CD8-positive, alpha-beta T cell (primary cell): ENCODE measurements at places on chromosomes 7 and 10. TPM values are rescaled to one million over a fixed set of nuclear protein-coding genes. Genes with fewer than 3 reads are reported as not detected.

FEZF1 gene
- total RNA-seq, result not detected

DEPP1 gene
- not detected for total RNA-seq

SKIDA1 gene
- not detected for total RNA-seq

- DNase-seq, result no peak
These were observed 376.0 kb downstream of the GALNT17 start for GRCh38 chr7:71507680-71508602.

GRCh38 chr7:17391366-17391765 is 92.9 kb downstream of the AHR start:
- DNase-seq, result no peak

DNA sequence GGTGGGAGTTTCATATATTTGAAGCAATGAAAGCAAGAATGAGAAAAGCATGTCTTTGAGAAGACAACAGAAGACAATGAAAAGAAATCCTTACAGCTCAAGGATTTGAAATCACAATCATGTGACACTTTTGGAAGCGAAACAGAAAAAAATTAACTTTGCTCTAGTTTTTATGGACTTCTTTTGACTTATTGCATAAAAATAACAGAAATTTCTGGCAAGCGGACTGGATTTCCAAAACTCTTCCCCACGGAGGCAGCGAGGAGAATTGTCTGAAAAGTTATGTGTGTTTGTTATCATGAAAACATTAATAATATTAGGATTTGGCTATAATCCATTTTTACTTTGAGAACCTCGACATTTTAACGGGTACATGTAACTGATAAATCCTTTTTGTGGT is 223.3 kb downstream of the LRMDA start:
- DNase-seq, result no peak

GRCh38 chr10:3960496-3960895 is 175.5 kb upstream of the KLF6 start:
- DNase-seq, result no peak

DNA sequence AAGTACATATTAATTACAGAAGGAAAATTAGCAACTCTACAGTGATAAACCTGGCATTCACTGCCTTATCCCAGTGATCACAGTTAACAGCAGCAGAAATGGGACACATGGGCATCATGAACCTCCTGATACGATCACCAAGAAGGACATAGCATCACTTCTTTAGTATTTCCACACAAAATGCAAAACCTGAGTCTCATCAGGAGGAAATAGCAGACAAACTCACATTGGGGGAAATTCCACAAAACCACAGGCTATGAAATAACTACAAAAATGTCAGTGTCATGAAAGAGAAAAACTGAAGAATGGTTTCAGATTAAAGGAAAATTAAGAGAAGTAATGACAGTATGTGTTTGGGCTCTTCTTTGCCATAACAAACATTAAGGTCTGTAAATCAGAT is 12.0 kb upstream of the PURB start:
- no peak for DNase-seq

DNA sequence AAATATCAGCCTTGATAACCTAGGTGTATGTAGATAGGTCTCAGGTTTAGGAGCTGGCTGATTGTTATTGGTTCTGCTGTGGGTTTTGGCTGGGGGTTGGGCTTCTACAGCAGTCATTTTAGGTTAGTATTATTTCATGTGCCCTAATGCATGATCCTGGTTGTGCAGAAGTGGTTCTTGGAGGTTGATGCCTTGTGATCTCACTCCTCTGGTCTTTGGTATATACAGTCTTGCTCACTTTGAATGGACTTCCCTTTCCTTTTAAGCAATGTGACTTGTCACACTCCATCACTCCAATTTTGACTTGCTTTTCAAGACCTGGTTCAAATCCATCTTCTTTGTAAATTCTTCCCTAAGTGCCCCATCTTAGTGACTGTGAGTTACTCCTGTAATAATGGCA is 188.9 kb downstream of the LRMDA start:
- DNase-seq, result no peak

DNA sequence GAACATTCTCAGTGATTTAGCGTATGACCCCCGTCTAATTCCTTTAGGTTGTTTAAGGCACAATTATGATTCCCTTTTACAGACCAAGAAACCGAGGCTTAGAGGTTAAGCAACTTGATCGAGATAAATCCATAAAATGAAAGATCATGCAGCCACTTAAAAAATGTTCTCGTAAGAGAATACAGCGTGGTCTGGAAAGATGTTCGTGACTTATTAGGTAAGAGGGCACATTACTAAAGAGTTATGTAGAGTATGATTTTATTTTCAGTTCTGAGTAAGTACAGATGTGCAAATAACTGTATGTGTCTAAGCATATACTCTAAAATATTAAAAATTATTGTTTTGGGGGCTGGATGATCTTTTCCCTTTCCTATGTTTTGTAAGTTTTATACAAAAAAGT is 575.1 kb downstream of the PARD3 start:
- no peak for DNase-seq

DNA sequence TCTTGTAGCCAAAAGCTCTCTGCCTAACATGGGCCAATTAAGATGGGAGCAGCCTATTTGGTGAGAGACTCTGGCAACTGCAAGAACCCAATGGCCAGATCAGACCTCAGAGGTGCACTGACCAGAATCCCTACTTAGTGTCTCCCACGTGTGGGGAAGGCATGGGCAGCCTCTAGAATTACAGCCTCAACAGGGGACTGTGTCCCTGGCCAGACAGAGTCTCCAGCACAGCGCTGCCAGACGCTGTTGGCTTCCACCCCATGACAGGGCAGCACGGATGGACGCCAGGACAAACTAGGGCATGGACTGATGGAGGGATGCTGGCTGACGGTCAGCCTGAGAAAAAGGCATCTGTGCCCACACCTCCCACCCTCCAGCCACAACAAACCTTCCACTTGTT is 729.3 kb upstream of the AUTS2 start:
- no peak for DNase-seq
